Progenitor cell of endocrine pancreas (in vitro differentiated cells): ENCODE measurements at places on chromosomes 3 and 15.

GRCh38 chr15:92407321-92407720, 13.6 kb downstream of the ST8SIA2 start:
- DNase-seq = no peak

- no peak for DNase-seq
These were observed 30.8 kb upstream of the MAP3K13 start for GRCh38 chr3:185332026-185332735.

- no peak for DNase-seq
These were observed 95.8 kb upstream of the TNFAIP8L3 start for GRCh38 chr15:51190424-51191068.

GRCh38 chr3:185737020-185737419, 87.8 kb downstream of the IGF2BP2 start:
- DNase-seq = no peak

GRCh38 chr3:57949785-57950615, 58.2 kb upstream of the FLNB start:
- no peak for DNase-seq

GRCh38 chr3:121491683-121492320, 54.0 kb downstream of the POLQ start:
- no peak for DNase-seq

DNA sequence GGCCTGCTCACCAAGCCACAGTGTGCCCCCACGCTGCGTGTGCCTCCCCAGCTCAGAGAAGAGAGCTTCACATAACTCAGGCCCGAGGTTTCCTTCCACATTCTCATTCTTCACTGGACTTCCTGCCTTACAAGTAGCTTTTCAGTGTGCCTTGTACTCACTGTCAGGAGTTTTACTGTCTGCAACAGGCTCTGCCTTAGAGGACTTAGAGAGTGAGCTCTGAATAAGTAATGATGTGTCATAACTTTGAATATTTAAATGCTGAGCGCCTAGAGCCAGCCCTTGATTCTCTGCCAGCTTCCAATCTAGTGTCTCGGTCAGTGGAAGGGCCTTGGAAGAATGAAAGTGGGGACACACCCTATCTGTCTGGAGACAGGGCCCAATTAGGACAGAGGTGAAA, 41.8 kb downstream of the ITGB5 start:
- no peak for DNase-seq

DNA sequence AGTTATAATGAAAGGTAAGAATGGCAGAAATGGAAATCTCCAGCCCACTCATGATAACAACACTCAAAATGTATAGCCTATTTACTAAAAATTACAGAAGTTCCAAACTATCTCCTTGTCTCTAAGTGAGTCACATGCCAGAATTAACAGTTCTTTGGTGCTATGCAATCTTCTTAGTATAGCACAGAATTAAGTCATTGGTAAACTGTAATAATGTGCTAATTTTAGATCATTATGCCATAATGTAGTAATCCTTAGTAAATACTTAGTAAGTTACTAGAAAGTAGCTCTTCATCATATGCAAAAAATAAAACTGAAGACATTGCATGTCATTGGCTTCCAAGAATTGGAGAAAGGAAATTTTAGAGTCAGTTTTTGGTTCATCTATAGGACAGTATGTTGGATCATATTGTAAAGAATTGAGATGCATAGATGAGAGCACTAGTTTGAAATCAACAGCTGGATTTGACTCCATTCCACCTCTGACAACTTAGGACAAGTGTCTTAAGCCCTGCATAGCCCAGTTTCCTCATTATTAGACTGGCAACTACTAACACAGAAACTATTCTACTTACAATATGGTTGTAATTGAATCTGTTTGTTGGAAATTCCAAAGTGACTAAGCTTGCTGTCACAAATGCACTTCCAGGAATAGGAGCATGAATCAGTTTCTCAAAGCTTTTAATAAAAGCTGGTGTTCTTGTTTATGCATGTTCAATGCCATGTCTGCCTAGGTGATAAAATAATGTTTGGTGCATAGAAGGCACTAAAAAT, 40.1 kb upstream of the CD47 start:
- no peak for DNase-seq

DNA sequence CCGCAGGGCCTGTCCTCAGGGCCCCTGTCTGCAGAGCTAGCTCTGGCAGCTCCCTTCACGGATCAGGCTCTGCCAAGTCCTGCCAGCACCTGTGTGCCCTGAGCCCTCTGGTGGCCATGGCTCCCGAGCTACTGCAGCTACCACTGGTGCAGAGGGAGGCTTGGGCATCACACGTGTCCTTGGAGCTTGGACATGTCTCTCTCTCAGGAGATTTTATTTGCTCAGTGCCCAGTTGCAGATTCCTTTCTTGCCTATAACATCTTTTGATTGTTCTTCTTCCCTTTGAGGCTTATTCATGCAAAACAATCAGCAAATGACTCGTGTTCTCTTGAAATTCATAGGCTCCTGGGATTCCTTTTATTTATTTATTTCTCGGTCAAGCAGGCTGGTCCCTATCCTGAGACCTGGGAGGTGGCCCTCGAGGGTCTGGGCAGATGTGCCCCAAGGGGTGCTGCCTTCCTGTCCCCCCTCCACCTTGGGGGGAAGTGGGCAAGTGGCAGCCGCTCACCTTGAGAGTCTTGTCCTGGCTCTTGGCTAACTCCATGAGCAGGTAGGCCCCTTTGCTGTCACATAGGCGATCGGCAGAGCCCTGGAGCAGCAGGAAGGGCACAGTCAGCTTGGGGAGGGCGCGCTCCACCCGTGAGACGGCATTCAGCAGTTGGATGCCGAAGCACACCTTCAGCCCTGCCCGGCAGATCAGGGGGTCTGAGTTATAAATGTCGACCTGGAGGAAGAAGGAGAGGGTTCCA, 21.9 kb downstream of the ABTB1 start:
- no peak for DNase-seq

GRCh38 chr3:2898591-2899353, 211.4 kb downstream of the IL5RA start:
- DNase-seq = no peak

DNA sequence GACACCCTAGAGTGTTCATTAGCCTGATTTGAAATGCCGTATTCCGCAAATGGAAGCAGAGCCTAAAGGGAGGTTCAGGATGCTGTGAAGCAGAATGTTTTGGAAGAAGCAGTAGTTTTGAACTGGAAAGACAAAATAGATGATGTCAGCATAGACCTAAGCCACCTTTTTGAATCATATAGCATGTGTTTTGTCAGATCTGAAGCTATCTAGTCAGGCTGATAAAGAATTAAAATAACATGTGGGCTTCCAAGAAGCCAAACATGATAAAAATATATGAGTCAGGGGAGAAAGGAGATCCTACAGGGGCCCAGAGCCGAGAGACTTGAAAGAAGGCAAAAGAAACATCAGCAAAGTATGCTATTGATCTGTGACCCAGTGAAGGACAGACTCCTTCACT, 47.2 kb upstream of the RASA2 start:
- DNase-seq = no peak

- no peak for DNase-seq
These were observed 22.0 kb downstream of the GASK1A start for GRCh38 chr3:43001094-43001553.

DNA sequence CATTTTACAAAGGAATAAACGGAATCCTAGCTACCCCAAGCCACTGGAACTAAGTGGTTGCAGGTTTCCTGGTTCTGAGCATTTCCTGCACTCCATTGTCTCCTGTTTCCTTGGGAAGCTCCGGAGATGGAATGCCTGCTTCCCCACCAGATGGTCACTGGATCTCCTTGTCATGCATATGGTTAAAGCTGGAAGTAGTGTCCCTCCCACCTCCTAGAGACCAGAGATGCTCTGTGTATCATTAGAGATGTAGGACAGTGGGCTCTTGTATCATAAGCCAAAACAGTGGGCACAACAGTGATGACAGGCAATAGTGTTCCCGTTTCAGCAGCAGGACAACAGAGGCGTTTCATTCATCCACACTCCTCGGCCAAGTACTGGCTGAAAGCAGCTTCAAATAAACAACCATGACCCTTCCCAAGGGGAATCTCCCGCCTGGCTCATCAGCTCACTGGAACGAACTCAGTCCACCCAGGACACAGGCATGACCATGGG, 136.2 kb upstream of the EIF1B start:
- no peak for DNase-seq

- DNase-seq = no peak
These were observed 3.4 kb upstream of the P3H2 start for GRCh38 chr3:190124067-190124466.

DNA sequence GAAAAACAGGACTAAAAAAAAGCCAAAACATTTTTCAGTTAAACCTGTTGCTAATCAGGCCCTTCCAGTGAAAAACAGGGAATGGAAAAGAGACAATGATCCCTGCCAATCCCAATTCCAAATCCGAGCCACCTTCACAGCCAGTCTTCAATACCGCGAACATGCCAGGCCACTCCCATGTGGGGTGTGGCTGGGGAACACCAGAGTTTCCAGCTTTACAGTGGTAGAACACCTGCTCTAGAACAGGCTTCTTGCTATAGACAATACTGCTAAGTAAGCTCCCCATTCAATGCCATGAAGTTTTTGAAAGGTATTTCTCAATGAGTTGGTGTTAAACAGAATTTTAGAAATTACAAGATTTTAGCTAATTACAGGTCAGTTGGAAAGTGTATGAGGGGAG, 228.3 kb downstream of the ATP8B4 start:
- no peak for DNase-seq

DNA sequence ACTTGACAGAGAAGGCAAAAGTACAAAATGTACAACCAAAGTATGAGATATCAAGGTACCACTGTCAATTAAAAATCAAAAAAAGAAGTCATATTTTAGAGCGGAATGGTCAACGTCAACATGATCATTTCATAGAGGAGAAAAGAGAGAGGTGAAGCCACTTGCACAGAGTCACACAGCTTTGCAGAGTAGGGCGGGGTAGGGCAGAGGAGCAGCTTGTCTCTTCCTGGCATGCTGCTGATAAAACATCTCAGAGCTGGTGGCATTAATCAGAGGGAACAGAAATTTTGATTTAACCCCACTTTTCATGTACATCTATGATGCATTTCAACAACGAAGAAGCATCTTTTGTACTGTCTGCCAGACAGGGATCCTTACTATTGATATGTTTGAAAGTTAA, 5.2 kb upstream of the IGF1R start:
- no peak for DNase-seq

GRCh38 chr3:123642182-123642956, 57.5 kb upstream of the HACD2 start:
- peak; percentile 38 for DNase-seq

DNA sequence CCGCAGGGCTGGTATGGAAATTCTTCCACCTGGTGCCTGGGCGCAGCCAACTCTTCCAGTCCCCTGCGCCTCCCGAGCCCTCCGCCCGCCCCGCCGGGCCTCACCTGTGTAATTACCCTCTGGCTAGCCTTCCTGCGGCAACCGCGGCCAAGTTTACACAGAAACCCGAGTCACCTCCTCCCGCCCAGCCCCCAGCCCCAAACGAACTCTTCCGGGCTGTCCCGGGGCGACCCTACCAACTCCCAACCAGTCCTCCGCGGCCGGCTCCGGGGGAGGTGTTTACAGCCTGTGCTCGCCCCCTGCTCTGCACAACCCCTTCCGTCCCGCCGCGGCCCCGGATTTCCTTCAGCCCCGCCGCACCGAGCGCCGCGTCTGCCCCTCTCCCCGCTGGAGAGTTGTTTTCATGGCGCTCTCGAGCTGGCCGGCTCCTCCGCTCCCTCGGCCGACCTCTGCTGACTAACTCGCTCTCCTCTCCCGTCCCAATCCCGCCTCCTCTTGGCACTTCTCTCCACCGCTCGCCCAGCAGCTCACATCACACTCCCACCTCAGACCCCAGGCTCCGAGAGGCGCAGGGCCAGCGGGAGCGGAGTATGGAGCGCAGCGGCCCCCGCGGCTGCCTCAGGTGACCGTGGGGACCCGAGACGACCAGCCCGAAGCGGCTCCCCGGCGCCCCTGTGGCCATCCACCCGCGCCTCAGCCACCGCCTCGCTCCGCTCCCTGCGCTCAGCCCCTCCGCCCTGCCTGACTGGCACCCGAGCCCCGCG, 538 bp downstream of the ATOSA start:
- DNase-seq = peak; percentile 71

DNA sequence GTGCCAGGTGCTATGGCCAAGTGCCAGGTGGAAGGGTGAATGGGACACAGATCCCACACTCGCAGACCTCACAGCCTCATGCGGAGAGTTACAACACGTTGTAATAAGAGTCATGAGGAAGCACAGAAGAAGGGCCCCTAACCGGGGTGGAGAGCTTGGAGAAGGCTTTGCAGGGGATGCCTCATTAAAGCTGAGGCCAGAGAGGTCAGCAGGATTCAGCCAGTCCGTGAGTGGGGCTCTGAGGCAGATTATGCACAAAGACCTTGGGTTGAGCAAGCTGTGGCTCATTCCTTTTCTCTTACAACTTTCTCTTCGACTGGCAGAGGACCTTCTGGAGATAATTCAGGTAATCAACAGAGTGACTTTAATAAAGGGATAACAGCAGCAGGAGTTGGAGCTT, 65.3 kb upstream of the SNRK start:
- DNase-seq = no peak

GRCh38 chr3:153210146-153210545, 48.1 kb downstream of the RAP2B start:
- DNase-seq = no peak

GRCh38 chr3:25438791-25439555, 10.9 kb downstream of the RARB start:
- DNase-seq = no peak

- DNase-seq = no peak
These were observed 89.5 kb downstream of the PTPRG start for GRCh38 chr3:61650719-61651410.

DNA sequence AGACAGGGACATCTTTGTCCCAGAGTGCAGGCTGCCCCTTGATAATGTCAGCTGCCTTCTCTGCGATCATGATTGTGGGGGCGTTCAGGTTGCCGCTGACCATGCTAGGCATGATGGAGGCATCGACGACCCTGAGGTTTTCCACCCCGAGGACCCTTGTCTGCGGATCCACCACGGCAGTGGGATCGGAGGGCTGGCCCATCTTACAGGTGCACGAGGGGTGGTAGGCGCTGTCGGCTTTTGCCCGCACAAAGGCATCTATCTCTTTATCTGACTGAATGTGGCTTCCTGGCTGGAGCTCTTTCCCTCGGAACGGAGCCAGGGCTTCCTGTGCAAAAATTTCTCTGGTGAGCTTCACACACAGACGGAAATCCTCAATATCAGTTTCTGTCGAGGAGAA, 28.4 kb downstream of the CHDH start:
- no peak for DNase-seq

DNA sequence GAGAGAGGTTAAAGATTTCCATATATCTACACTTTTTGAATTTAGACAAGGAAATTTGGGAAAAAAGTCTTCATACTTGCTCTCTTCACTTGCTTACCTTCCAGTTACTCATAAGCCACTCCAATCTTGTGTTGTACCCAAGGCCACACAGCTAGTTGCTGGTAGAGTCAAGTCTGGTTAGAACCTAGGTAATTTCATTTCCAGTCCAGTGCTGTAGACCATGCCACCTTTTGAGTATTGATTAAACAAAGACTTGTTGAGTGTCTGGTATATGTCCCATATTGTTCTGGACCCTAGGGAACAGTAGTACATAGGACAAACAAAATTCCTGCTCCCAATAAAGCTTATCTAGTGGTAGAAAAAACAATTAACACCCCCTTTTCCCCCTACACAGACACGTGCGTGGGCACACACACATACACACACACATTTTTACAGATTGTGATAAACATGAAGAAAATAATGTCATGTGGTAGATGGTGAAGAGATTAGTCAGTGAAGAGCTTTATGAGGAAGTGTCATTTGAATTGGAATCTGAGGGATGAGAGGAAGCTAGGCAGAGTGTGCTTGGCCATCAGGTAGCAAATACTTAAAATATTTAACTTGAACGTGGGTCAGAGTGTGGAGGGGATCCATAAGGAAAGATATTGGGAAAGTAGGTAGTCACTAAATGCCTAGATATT, 2.1 kb downstream of the CMC1 start:
- no peak for DNase-seq
